ENCODE measurements at places on chromosomes 16 and 17.

GRCh38 chr17:66426397-66427033 is 124.1 kb downstream of the PRKCA start:
- DNase-seq: no peak

DNA sequence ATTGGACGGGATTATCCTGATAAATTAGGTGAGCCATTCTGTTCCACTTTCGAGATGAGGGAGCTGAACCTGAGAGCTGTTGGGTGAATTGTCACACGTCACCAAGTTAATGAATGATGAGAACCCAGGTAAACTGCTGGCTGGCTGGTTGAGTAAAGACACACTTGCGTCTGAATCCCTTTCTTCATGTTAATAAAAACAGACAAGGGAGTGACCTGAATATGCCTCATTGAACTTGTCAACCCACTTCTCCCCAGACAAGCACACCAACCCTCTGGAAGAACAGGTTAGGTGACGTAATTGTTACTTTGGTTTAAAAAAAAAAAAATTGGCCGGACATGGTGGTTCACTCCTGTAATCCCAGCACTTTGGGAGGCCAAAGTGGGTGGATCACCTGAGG is 400.9 kb upstream of the CDH5 start:
- DNase-seq: no peak

GRCh38 chr16:11417487-11417886 is 72.2 kb downstream of the RMI2 start:
- no peak for DNase-seq

- DNase-seq: peak; percentile 79
Observed at GRCh38 chr17:48544349-48545021, 424 bp downstream of the HOXB2 start.

DNA sequence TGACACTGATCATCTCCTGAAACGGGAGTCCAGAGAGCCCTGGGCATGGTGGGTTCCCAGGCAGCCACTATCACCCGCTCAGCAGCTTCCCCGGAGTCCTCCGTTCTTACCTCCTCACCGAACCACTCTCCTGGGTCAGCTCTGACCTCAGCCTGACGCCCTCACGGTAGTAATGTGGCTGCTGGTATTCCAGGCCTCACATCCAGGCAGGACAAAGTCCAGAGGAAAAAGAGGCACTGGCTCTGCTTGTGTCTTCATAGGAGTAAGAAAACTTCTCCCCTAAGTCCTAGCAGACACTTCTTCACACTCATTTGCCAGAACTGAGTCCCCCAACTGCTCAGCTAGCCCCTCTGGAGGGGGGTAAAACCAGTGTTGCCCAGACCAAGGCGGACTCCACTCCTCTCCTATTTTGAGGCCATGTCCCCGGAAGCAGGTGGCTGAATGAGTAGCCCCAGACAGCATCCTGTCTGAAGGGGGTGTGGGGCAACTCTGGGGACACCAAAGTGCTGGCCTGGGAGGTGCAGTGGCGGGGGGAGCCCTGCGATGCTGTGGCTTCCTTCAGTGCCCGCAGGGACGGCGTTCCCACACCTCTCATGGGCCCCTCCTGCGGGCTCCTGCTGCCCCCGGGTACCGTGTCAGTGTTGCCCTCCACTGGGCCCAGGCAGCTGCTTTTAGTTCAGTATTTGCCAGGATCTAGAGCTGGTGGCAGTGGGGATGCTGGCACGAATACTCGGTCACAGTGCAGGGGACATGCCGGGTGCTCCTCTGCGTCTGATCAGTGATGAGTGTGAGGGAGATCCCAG is 5.4 kb downstream of the FSCN2 start:
- no peak for DNase-seq

GRCh38 chr17:42362245-42362961 is 25.8 kb downstream of the STAT3 start:
- no peak for DNase-seq

GRCh38 chr16:50735629-50736122 is 6.2 kb upstream of the CYLD start:
- no peak for DNase-seq

- DNase-seq: no peak
Observed at GRCh38 chr16:73214825-73215677, 167.1 kb upstream of the ZFHX3 start.

DNA sequence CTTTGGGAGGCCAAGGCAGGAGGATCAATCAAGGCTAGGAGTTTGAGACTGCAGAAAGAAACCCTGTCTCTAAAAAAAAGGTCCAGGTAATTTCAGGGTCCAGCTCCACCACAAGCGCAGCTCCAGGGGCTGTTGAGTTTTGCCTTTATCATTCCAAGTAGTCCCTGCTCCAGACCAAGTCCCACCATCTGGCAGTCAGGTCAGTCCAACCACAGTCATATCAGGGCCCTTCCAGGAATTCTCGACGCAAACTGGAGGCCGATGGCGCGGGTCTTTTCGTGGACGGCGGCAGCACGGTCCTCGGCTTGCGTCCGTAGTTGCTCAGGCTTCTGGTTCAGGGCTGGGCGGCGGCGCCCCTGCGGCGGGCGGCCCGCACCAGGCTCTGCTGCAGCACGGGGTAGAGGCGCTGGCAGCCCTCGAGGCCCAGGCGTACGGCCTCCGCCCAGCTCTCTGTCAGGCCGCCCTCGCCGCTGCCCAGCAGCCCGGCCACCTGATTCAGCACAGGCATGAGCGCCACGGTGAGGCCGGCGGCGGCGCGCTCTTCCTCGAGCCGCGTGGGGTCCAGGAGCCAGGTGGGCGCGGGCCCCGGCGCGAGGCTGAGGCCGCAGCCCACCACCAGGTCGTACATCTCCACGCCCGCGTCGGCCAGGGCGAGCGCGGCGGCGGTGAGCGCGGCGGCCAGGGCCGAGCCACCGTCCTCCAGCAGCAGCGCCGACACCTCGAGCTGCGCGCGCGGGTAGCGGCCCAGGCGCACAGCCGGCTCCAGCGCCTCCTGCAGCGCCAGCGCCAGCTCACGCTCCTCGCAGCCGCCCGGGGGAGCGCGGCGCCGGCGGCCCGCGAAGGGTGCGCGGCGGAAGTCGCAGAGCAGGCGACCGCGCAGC is 752 bp downstream of the EXOSC6 start:
- DNase-seq: no peak

- peak; percentile 71 for DNase-seq
Observed at GRCh38 chr17:72121164-72122009, 567 bp downstream of the SOX9 start.

GRCh38 chr16:30350134-30350871 is 4.8 kb downstream of the CD2BP2 start:
- no peak for DNase-seq

DNA sequence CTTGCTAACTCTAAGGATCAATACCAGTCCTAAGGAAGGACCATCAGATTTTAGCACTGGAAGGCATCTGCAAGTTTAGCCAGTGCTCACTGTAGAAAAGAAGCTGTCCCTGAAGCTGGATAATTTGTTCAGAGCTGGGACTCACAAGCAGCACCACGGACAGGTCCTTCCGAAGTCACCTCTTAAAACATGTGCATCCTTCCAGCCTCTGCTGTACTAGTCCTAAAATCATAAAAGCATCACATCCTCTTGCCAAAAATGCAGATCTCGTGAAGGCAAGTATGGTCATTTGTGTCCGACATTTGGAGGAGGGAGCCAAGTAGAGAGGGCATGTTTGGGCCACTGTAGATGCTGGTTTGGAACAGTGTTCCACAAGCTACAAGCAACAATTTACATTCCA is 506.9 kb downstream of the RBFOX1 start:
- no peak for DNase-seq

DNA sequence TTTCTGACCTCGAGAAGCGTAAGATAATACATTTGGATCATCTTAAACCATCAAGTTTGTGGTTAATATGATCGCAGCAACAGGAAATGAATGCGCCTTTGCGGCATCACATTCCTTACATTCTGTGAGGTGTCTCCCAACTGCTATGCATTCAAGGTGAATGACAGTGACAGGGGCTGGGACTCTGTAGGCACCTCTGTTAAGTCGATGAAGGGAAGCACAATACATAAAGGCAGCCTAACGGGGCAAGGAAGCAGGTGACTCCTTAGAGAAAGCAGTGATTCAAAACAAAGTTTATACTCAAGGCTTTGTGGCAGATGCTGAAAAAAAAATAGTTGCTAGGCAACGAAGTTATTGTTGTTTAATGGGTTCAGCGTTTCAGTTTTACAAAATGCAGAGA is 21.6 kb upstream of the EVPL start:
- no peak for DNase-seq

GRCh38 chr17:13003454-13003851 is 14.4 kb downstream of the ELAC2 start:
- no peak for DNase-seq

DNA sequence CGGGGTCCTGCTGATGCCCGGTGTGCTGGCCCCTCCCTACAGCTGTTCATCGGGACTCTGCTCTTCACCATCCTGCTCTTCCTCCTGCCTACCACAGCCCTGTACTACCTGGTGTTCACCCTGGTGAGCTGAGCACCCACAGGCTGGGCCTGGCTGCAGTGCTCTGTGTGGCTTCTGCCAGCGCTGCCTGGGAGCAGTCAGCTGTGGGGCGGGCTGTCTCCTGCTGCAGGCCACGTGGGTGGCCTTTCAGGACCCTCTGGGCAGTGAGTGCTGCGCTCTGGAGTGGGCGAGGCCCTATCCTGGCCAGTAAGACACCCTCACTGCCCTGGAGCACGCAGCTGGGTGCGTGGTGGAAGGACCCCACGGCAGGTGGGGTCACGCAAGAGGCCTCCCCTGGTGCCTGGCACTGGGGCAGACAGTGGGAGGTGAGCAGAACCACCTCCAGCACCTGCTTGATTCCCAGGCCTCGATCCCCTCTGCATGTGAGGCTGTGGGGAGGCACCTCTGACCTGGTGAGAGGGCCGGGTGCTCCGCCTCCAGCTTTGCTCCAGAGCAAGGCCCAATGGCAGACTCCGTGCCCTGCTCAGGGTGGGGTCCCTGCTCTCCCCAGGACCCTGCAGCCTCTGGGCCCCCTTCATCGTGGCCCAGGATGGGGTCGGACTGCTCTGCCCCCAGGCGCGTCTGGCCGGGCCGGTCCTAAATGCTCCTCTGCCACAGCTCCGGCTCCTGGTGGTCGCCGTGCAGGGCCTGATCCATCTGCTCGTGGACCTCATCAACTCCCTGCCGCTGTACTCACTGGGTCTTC is 9.5 kb upstream of the RAB40C start:
- no peak for DNase-seq

DNA sequence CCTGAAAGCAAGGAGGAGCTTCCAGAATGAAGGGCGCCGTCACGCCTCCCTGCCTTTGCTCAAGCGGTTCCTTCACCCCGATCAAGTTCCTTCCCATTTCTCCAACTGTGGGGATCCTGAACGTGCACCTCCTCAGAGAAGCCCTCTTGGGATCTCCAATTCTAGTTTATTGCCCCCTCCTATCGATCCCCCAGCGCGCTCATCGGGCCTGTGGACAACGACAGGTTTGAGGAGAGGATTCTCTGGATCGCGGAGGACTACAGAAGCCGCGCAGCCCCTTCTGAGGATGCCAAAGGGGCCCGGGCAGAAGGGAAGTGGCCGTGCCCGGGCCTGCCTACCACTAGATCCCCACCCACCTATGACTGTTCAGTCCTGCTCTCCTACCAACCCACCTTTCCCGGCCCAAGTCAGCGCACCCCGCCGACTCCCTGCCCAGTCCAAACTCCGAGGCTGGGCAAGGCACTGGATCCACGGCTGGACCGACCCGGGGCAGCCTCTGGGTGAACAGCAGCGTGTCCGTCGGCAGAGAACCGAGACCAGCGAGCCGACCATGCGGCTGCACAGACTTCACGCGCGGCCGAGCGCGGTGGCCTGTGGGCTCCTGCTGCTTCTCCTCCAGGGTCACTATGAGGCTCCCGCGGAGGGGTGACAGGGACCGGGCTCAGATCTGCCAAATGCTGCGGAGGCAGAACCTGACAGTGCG is 12.8 kb upstream of the CES3 start:
- no peak for DNase-seq

GRCh38 chr16:28511031-28511430 is 4.4 kb upstream of the IL27 start:
- no peak for DNase-seq
